ENCODE measurements at places on chromosomes 12 and 14.

- DNase-seq = no peak
Measured at GRCh38 chr12:14612898-14613445, 45.3 kb upstream of the PLBD1 start.

DNA sequence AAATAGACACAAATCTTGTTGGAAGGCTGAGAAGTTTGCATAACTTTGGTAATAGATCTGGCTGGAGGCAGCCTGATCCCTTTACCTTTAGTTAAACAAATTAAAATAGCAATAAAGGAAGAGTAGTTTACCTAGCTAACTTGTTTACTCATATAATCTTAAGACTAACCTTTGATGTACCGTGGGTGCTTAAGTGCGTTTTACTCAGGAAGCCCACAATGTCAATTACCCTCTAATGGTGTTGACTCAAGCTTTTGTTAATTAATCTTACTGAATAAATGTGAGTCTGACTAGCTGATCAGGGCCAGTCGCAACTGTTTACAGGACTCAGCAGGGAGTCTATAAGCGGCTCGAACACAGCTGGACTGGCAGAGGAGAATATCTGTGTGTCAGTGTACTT, 51.5 kb downstream of the FAR2 start:
- no peak for DNase-seq

- DNase-seq = no peak
Measured at GRCh38 chr12:124765581-124766489, 97.8 kb downstream of the SCARB1 start.

- DNase-seq = no peak
Measured at GRCh38 chr12:15677228-15677627, 112.0 kb downstream of the EPS8 start.

DNA sequence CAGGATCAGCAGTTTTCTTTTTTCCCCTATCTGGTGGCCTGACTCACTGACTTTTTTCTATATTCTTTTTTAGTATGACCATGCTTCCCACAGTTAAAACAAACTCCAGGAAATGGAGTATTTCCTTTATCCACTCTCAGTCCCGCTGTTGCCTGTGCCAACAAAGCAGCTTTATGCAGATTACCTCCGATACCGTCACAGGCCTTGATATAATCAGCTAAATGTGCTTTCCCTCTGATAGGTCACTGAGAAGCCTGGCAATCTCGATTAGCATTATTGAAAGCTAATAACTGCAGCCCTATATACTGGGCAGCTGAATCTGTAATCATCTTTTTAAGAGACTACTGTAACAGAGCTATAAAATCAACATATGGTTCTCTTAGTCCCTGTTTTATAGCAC, 243.6 kb downstream of the KIF21A start:
- DNase-seq = no peak

All from activated CD4-positive, alpha-beta T cell treated with anti-CD3 and anti-CD28 coated beads, Interleukin-2, amount 50 U/mL, for 16 hours (primary cell).